ENCODE measurements at places on chromosomes 7 and 10.
A peak's percentile ranks its signal among the peaks of the same experiment; 100 is the strongest.

DNA sequence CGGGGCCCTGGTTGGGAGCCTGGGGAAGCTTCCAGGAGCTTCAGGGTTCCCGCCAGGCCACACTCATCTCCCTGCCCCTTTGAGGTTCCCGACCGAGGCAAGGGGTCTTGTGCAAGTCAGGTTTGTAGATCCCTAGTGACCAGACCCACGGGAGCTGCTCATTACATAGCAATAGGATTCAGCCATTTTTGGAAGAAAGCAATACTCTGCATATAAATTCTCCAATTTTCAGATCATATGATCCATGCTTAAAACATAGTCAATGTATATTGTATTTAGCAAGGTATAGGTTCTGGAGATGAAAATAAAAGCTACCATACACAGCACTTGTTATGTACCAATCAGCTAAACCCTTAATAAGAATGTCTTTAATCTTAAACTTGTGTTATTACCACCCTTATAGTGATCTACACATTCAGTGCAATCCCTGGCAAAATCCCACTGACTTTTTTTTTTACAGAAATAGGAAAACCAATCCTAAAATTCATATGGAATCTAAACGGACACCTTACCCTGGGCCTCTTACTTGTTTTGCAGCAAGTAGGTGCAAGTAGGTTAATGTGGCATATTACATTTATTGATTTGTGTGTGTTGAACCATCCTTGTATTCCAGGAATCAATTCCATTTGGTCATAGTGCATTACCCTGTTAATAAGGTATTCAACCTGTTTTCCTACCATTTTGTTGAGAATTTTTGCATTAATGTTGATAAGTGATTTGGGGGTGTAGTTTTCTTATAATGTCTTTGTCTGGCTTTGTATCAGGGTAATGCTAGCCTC is 13.8 kb upstream of the FKBP9 start:
- no peak for DNase-seq

DNA sequence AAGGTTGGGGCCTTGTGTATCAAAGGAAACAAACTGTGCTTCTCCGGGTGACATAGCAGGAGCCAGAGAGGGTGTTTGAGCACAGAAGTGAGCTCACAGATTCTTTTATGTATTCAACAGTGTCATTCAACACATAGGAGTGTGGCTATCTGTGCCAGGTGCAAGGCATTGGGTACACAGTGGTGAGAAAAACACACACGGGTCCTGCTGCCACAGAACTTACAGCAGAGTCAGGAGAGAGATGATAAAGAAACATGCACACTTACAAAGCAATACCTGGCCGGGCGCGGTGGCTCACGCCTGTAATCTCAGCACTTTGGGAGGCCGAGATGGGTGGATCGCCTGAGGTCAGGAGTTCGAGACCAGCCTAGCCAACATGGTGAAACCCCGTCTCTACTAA is 16.3 kb upstream of the ECHDC3 start:
- no peak for DNase-seq

- DNase-seq = no peak
Measured at GRCh38 chr7:73612598-73613269, 11.6 kb downstream of the MLXIPL start.

DNA sequence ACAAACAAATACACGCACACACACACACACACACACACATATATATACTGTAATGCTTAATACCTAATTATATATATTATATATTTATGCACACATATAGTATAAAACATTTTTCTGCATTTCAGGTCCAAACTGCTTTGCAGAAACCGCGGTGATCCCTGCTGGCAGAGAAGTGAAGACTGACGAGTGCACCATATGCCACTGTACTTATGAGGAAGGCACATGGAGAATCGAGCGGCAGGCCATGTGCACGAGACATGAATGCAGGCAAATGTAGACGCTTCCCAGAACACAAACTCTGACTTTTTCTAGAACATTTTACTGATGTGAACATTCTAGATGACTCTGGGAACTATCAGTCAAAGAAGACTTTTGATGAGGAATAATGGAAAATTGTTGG is 138.5 kb downstream of the VWC2 start:
- DNase-seq = no peak

DNA sequence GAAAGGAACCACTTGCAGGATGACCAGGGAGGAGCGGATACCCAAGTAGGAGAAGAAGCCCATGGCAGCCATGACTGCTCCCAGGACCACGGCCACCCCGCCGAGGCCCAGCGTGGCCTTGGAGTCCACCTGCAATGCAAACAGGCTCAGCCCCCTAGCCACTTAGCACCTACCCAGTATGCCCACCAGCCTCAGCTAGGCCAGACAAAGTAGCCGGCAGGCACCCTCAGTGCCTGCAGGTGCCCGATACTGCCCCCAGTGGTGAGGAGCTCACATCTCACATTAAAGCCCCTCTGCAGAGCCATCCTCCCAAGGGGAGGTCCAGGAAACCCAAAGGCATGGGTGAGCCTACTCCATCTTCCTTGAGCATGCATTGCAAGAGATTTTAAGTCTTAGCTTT is 6.6 kb downstream of the NPC1L1 start:
- no peak for DNase-seq

GRCh38 chr10:31001740-31002139 is 29.9 kb downstream of the ZNF438 start:
- DNase-seq = no peak

GRCh38 chr7:96546426-96546825 is 163.2 kb downstream of the SEM1 start:
- DNase-seq = no peak

GRCh38 chr7:95784796-95785195 is 12.4 kb downstream of the DYNC1I1 start:
- no peak for DNase-seq

DNA sequence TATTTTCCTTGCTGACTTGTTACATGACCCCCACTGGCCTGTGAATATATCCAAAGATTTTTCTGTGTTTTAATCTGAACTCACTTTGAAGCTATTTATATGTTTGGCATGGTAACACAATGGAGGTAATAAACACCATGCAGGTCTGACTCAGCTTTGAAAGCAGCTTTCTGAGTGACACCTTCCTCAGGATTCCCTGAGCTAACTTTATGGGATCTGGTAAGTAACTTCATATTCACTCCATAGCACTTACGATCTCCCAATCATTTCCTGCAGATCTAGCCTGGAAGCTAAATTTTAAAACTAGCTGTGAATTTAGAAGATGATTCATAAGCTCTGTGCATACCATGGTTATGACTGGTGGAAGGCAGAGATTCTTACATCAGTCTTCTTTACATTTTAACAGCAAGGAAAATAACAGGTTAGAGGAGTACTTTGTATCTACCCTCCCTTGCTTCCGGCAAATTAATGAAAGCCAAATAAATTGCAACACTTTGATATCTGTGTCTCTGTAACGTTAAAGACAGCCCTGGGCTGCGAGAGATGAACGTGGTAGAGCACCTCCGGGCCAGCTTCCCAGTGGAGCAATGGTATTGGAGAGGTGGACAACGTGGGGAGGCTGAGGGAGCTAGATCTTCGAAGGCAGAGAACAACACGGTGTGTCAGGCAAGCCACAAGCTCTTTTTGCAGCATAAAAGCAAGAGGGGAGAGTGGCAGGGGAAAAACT is 170.2 kb upstream of the KLF14 start:
- DNase-seq = peak; percentile 37

GRCh38 chr7:39199006-39199405 is 221.3 kb downstream of the POU6F2 start:
- DNase-seq = no peak

GRCh38 chr10:70613941-70614340 is 11.4 kb upstream of the PRF1 start:
- DNase-seq = no peak

GRCh38 chr10:88707429-88708155 is 1.5 kb downstream of the LIPK start:
- DNase-seq = no peak

DNA sequence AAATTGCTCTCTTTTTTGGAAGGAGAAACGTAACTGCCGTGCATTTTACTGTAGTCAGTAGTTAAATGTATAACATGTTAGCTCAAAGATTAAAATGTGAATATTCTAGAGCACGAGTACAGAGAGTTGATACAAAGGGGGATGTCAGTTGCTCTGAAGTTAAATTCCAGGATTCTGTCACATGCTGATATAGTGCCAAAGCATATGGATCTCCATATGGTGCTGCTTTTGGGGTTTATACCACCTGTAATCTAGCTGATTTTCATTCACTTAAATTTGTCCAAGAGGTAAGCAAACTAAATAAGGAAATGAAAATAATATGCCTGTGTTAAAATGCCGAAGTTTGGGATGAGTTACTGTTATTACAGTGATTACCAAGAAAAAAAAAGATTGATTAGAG is 298.6 kb downstream of the EXOC4 start:
- DNase-seq = no peak

DNA sequence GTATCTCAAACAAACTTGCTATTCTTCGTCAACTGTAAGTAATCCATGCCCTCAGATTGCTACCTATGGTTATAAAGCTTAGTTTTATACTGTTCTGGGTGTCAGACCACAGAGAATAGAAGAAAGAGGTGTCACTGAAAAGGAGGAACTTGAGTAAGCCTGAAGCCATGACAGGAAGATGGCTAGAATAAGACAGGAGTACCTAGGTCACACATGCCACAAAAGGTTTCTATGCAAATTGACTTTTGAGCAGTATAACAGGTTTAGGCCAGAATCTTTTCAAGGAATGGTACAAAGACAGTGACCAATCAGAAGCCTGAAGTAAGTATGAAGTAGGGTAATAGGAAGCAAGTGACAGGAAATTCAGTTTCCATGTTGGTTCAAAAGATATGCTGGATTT is 23.5 kb downstream of the FBXW4 start:
- no peak for DNase-seq

DNA sequence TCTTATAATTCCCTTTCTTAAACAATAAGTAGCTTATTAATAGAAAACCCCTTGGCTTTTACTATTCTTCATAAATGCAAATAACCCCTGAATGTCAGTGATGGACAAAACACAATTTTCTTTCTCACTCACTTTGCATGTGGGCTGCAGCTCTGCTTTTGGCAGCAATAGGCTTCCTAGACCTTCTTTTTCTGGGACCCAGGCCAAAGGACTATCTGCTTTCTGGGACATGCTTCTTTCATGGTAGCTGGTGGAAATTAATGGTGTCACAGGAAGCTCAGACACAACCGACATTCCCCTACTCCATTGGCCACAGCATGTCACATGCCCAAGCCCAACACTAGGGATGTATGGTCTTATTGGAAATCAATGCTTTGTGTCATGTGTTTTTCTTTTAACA is 134.3 kb upstream of the MDFIC start:
- DNase-seq = no peak

DNA sequence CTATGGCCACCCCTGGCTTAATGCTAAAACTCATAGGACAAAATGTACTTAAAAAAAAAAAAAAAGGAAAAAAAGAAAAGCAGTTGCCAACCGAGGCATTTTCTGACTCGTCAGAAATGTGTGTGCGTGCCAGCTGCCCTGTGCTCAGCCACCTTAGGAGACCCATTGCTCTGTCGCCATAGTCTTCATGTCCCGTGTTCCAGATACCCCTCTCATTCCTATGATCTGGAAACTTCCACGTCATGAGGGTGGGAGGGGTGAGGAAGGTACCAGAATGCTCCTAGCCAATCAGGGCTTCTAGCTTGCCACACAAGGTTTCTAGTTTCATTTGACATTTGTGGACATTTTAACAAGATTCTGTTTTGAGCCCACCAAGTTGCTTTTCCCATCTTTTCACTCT is 212.9 kb downstream of the TCF7L2 start:
- DNase-seq = no peak

DNA sequence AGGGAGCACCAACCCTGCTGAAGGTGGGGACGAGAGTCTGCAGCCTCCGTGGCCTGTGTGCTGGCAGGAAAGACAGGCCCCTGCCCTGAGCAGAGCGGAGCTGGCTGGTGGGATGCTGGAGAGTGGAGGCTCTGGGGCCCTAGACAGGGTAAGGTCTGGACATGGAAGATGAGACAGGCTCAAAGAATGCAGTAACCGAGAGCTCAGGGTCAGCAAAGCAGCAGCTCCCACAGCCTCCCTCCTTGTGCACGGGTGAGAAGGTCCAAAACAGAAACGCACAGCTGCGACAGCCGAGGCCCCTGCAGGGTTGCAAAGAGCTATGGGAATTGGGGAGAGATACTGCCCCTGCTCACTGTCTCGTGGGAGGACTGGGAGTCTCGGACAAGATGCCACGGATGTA is 80.5 kb downstream of the TNS3 start:
- DNase-seq = no peak

- no peak for DNase-seq
Measured at GRCh38 chr10:88819290-88819689, 16.8 kb downstream of the LIPM start.

DNA sequence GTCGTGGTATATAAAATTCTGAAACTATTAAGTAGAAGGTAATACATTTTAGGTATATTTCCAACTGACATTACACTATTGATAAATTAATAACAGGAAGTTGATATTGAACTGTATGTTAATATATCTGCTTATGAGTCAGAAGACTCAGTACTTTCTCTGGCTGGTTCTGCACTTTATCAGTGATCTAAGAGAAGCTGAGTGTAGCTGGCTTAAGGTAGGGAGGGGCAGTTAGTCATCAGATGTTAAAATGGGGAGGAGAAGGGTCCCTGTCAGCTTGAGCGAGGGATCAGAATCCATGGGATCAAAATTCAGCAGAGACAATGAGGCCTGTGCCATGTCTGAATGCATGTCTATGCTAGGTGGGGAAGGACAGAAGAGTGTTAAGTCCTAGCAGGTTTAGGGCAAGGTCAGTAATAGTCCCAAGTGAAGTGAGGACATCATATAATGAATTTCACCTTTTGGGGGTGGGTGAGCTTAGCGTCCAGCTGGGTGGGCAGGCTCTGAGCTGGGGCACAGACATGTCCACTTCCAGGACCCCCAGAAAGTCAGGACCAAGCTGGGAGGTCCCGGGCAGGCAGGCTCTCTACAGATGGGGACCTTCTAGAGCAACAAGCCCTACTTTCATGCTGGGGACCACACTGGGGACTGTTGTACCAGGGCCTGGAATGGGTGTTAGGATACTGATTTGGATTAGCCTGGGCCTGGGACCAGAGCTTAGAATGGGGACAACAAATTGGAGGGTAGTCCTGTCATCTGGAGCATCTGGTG is 82.9 kb downstream of the WDFY4 start:
- DNase-seq = no peak

DNA sequence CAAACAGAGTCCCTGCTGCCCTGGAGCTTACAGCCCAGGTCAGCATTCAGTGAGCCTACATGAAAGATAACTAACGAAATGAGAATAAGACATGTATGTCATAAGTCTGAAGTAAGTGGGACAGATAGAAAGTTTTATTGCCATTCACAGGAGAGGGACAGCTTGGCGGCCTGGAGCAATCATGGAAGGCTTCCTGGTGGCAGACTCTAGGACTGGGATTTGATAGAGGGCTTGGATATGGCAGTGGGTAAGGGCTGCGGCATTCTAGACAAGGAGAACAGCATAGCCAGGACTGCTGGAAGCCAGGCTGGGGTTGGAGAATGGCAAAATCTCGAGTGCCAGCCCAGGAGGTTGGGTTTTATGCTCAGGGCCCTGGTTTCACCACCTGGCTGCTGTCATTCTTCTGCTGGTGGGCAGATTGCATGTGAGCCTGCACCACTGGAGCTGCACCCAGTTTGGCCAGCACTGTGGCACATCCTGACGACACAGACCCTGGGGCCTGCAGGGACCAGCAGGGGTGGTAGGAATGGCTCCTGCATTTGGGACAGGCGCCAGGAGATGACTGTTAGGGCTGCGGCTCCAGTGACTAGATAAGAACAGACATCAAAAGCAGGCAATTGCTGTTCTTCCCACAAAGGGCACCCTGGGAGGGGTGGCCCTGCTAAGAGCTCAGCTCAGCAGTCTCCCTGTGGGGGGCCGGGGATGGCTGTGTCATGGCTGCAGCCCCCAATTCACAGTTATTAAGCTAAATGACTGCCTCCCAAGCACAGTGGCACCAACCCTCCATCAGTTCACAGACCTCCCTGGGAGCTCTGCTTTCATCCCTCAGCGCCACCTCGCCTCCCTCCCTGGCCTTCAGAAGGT is 161.1 kb downstream of the RPS24 start:
- DNase-seq = no peak
